ENCODE measurements at places on chromosomes 16 and 17.

DNA sequence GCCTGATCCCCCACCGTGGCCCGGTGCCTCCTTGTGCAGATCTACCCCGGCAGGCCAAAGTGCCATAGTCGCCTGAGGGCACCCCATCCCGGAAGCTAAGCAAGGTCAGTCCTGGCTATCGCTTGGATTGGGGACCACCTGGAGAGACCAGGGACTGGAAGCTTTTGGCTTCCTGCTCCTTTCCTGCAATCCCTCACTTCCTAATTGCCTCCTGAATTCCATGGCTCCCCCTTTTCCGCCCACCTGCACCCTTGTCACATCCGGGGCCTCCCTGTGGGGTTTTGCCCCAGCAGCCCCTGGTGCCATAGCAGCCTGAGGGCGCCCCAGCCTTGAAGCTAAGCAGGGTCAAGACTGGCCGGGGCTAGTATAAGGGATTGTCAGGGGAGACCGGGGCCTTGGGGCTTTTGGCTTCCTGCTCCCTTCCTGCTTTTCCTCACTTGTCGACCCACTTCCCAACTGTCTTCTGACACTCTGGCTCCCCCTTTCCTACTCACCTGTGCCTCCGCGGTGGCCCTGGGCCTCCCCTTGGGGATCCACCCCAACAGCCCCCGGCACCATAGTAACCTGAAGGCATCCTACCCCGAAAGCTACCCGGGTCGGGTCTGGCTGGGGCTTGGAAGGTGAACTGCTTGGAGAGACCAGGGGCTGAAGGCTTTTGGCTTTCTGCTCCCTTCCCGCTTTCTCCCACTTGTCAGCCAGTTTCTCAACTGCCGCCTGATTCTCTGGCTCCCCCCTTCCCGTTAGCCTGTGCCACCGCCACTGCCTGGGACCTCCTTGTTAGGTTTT lies 2293.6 kb downstream of the TP53TG3F start:
- no peak for DNase-seq

- DNase-seq = no peak
Measured at GRCh38 chr16:50246299-50247122, 19.8 kb upstream of the ADCY7 start.

- no peak for DNase-seq
Measured at GRCh38 chr16:31703526-31704128, 170.0 kb upstream of the ZNF267 start.

DNA sequence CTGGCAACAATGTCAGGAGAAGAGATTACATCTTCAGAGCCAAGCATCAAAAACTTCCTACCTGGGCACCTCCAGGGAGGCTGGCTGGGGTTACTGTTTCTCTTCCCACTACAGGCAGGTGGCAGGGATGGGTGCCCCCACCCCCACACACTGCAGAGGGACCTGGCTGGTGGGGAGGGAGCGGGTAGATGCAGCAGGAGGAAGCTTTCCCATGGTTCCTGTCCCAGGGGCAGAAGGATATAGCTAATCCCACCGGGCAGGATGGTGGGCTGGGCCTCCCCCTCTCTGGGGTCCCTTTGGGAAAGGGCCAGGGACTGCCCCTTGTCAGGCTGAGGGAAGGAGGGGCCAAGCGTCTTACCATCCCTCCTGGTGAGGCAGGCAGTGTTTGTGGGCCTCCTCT lies 16.7 kb upstream of the MTMR4 start:
- no peak for DNase-seq

GRCh38 chr16:15785386-15786059 lies 71.3 kb downstream of the MYH11 start:
- no peak for DNase-seq

GRCh38 chr17:67270416-67270815 lies 25.4 kb upstream of the HELZ start:
- no peak for DNase-seq

GRCh38 chr17:40803617-40804082 lies 3.9 kb upstream of the KRT28 start:
- DNase-seq = peak; percentile 11

DNA sequence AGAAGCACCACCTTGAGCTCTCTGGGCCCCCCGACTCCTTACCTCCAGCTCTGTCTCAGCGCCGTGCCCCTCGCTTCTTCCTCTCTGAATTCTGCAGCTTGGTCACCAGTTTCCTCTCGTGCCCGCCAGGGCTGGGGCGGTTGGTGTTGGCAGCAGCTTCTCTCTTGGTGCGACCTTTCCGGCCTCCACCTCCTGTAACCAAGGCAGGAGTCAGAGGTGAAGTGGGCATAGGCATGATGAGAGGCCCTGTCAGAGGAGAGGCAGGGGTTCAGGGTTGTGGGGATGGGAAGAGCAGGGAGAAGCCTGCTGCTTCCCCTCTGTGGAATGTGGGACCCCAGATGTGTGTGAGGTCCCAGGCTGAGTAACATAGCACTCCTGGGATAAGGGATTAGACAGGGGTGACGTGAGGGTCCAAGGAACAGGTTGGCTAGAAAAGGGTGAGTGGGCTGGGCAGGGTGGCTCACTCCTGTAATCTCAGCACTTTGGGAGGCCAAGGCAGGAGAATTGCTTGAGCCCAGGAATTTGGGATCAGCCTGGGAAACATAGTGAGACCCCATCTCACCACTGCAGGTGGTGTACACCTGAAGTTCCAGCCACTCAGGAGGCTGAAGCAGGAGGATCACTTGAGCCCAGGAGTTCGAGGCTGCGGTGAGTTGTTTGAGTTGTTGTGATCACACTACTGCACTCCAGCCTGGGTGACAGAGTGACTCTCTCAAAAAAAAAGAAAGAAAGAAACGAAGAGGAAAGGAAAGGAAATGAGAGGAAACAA lies 626 bp downstream of the NUPR1 start:
- DNase-seq = no peak

DNA sequence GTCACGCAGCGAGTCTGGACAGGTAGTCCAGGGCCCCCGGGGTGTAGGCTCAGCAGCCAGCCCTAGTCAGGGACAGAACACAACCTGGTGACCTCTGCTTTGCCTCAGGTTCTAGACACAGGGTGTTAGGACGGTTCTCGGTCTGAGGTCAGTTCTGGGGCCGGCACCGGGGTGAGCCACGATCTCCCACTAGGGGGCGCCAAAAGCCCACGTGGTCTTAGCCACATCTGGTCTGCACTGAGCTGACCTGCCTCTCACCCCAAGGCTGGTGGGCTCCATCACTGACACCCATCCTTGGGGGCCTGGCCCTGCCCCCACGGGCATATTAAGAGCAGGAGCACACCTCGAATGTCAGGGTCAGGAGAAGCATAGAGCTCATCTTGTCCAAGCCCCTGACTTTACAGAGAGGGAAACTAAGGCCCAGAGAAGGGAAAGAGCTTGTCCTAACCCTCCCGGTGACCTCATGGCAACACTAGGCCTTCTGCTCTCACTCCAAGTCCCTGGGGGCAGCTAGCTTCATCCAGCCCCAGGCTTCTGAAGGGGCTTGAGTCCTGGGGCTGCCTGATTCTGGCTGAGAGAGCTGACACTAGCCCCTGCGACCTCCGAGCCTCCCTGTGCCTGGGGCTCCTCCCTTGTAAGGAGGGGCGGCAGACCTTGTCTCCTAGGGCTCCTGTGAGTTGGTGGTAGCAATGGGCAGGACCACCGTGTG lies 9.0 kb downstream of the SLC5A10 start:
- DNase-seq = peak; percentile 5

DNA sequence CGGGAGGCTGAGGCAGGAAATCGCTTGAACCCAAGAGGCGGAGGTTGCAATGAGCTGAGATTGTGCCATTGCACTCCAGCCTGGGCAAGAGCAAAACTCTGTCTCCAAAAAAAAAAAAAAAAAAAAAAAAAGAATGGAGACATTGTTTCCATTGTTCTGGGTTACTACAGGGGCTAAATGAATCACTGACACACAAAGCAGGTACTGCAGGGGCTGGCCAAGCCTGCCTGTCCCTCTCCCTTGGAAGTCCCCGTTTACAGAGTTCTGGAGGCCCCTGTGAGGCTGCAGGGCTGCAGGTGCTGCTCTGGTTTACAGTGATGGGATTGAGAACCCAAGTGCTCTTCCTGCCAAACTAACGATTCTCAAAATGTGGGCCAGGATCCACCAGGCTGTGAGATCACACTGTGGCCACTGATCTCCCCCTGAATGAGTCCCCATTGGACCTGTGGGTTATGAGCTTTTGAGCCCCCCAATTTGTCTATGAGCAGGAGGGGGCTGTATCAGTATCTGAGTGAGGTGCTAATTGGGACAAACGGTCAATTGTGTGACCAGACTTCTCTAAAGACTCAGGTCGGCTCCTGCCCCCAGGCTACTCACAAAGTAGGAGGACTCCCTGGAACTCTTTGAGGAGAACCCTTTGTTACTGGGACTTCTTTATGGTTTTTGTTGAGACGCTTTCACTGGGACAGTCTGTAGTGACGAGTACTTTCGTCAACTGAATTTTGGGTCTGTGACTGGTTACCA lies 39.0 kb downstream of the DNAH17 start:
- no peak for DNase-seq

- DNase-seq = no peak
Measured at GRCh38 chr17:19329136-19329535, 33.4 kb downstream of the B9D1 start.

- DNase-seq = no peak
Measured at GRCh38 chr17:80086081-80086480, 15.3 kb upstream of the GAA start.

GRCh38 chr16:23893986-23894385 lies 58.2 kb downstream of the PRKCB start:
- DNase-seq = no peak

- DNase-seq = no peak
Measured at GRCh38 chr16:57031156-57031555, 41.8 kb downstream of the NLRC5 start.

- no peak for DNase-seq
Measured at GRCh38 chr17:59800530-59800942, 92.2 kb downstream of the TUBD1 start.

DNA sequence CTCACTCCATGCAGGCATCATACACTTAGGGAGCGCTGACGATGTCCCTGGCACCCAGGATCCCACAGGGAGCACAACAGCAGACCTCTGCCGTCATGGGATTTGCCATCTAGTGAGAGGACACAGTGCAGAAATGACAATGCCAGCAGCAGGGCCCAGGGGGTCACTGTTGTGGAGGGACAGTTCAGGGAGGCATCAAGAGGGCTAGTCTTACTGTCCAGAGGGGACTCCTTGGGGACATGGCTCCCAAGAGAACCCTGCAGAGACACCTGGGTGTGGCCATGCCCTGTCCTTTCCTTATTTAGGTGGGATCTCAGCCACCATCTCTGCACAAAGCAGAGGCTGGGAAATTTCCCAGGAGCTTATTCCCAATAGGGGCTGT lies 73.7 kb downstream of the CRISPLD2 start:
- no peak for DNase-seq

GRCh38 chr17:6701719-6702118 lies 11.4 kb downstream of the SLC13A5 start:
- DNase-seq = no peak

- no peak for DNase-seq
Measured at GRCh38 chr17:38721802-38722201, 8.3 kb upstream of the CISD3 start.

GRCh38 chr17:42683407-42684034 lies 1.2 kb downstream of the CNTNAP1 start:
- peak; percentile 39 for DNase-seq

DNA sequence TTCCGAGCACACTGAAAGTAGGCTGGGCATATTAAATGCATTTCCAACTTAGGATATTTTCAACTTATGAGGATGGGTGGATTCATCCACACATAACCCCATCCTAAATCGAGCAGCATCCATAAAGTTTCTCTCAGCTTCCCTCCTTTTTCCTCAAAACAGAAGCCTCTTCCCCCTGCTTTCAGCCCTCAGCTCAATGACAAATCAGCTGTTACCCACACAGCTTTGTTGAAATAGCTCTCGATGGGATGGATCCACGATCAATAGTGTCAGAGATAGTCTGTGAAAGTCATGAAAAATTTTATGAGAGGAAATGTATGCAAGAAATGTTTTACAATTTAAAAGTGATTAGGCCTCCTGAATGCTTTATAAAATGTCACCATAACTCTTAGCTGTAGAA lies 2.5 kb downstream of the DHX33 start:
- no peak for DNase-seq

- DNase-seq = no peak
Measured at GRCh38 chr17:76872221-76872873, 4.1 kb downstream of the MGAT5B start.

DNA sequence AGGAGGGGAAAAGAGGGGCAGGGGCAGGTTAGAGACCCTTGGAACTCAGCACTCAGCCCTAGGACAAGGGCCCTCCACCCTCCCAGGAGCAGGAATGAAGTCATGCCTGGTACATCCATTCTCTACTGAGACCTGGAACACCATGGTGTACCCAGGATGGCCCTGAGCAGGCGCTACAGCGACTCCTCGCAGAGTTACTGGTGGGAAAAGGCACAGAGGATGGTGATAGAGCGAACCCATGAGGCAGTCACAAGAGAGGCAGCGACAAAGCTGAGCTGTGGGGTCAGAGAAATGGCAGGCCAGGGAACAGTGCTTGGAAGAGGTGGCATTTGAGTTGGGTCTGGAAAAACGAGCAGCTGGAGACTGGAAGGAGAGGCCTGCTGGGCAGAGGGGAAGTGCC lies 37.5 kb downstream of the SRCIN1 start:
- no peak for DNase-seq

DNA sequence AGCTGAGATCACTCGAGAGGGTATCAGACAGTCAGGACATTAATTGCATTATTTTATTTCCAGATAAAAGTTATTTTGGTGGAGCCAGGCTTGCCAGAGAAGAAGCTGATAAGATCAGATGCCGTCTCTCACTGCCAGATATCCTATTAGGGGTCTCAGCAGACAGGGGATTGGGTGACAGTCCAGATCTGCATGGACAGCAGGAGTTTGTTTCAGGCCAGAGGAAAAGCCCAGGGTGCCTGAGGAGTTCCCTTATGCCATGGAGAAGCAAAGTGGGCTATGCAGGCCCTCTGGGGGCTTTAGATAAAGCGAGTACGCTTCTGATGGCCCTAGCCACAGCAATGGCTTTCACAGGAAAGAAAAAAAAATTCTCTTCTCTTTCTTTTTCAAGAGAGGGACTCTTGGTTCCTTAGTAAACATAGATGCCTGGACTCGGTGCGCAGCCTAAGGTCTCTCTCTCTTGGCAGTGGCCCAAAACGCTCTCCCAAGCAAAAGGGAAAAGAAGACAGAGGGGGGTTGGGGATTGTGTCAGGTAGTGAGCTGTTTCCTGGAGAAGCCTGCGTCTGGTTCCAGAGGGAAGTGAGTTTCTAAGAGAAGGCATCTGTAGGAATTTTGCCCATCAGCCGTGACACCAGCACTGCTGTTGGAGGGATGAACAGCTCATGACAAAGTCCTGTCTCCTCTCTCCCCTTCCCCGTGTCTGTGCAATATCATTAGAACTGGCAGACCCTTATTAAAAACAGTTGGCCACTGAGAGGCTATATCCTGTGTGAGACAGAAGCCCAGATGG lies 166.3 kb upstream of the FOXF1 start:
- no peak for DNase-seq

DNA sequence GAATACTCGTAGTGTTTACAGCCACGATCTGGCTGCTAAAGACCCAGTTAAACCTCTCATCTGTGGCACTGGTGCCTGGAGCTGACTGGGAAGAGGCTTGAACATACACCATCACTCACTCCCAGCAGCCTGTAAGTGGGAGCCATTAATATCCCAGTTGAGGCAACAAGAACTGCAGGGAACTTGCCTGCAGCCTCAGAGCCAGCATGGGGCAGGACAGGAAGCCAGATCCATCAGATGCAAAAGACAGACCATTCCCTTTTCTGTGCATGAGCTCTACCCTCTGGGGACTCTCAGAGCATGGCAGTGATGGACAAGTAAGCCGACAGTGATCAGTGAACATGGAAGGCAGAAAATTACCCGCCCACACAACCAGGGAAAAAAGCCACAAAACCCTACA lies 91.8 kb downstream of the TMEM132E start:
- DNase-seq = no peak

- DNase-seq = no peak
Measured at GRCh38 chr17:42017866-42018200, 594 bp upstream of the DNAJC7 start.

- no peak for DNase-seq
Measured at GRCh38 chr17:40107522-40108174, 7.3 kb upstream of the NR1D1 start.

All from amygdala (tissue), 56 donors.